Stimulated activated CD4-positive, alpha-beta T cell treated with anti-CD3 and anti-CD28 coated beads, TNF-alpha, amount 100 ng/mL, for 4 hours (primary cell): ENCODE measurements at places on chromosomes 16 and 17.

DNA sequence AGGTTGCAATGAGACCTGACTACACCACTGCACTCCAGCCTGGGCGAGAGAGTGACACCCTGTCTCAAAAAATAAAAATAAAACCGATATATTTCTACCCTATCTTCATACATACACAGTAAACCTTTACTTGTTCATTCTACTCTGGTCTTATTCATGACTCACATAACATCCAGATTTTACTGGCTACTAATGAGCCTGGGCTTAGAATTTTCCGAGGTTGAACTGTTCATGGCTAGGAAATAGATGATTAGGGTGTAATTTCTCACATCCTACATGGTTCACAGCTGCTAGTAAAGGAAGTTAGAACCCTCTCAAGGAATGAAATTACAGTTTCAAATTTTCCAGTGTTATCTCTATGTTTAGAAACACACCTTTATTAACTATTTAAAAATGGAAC, 14.7 kb downstream of the GSPT1 start:
- no peak for DNase-seq

DNA sequence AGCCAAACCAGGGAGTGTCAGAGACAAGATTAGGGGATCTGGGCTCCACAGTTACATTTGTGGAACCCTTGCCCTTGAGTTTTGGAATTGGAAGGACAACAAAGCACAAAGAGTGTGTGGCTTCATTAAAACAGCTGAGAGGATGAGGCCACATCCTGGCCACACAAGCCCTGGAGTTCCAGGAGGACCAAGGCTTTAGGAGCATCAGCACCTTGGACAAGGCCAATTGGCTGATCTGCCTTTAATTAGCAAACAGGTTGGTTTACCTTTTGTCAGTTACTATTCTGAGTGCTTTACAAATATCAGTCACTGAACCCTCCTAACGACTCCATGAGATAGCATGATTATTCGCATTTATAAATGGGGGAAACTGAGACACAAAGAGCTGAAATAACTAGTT, 54.7 kb downstream of the SLC6A2 start:
- no peak for DNase-seq

- no peak for DNase-seq
These were observed 28.1 kb downstream of the NGFR start for GRCh38 chr17:49523196-49523595.

DNA sequence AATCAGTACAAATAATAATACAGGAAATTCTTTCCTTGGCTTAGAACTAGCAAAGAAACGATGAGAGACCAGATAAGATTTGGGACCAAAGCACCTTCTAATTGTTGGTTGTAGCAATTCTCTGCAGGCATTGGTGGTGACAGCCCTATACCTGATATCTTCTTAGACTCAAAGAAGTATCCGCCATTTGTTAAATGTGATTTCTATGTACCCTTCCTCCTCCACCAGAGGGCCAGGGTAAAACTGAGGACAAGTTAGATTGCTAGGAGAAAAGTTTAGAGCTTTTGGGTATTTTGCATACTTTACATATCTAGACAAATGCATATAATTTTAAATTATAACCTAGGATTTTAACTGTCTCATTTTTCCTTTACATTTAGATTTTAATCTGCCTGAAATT, 304.3 kb downstream of the HS3ST4 start:
- DNase-seq, result no peak

- DNase-seq, result no peak
These were observed 9.9 kb upstream of the TSPOAP1 start for GRCh38 chr17:58338454-58338840.

GRCh38 chr16:51562891-51563290, 411.8 kb upstream of the SALL1 start:
- DNase-seq, result no peak

- no peak for DNase-seq
These were observed 7.0 kb downstream of the YPEL2 start for GRCh38 chr17:59338498-59338897.

DNA sequence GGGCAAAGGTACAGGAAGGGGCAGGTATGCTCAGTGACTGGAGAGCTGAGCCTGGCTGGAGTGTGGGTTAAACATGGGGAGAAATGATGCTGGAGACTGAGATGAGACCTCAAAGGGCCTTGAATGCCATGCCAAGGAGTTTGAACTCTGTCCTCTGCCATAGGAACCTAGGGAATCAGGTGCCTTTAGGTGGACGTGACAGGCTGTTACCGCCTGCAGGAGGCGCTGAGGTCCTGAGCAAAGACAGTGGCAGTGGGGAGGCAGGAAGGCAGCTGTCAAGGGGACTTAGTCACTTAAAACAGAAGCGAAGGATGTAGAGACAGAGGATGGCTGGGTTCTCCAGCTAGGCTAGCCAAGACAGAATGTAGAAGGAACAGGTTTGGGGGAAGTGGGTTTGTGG, 9.1 kb downstream of the PSMB3 start:
- DNase-seq, result no peak

- DNase-seq, result no peak
These were observed 97.0 kb downstream of the MRTFB start for GRCh38 chr16:14168146-14168545.

- no peak for DNase-seq
These were observed 9.2 kb upstream of the ASGR2 start for GRCh38 chr17:7123844-7124243.

- no peak for DNase-seq
These were observed 198.8 kb upstream of the CACNG5 start for GRCh38 chr17:66636111-66636510.

GRCh38 chr17:21419299-21420239, 43.4 kb downstream of the KCNJ12 start:
- no peak for DNase-seq

DNA sequence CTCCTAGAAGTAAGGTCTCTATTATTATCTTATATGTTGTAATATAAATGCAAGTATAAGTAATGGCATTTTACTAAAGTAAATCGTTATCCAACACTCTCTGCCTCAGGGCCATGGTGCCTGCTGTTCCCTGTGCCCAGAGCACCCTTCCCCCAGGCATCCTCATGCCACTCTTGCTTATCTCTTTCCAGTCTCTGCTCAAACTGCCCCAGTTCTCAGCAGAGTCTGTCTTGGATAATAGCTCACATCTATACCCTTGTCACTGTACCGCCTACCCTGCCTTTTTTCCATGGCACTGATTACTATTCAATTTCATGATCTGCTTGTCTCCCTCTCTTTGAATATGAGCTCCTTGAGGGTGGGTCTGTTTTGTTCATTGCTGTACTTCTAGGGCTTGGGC, 31.7 kb downstream of the CDH1 start:
- no peak for DNase-seq

DNA sequence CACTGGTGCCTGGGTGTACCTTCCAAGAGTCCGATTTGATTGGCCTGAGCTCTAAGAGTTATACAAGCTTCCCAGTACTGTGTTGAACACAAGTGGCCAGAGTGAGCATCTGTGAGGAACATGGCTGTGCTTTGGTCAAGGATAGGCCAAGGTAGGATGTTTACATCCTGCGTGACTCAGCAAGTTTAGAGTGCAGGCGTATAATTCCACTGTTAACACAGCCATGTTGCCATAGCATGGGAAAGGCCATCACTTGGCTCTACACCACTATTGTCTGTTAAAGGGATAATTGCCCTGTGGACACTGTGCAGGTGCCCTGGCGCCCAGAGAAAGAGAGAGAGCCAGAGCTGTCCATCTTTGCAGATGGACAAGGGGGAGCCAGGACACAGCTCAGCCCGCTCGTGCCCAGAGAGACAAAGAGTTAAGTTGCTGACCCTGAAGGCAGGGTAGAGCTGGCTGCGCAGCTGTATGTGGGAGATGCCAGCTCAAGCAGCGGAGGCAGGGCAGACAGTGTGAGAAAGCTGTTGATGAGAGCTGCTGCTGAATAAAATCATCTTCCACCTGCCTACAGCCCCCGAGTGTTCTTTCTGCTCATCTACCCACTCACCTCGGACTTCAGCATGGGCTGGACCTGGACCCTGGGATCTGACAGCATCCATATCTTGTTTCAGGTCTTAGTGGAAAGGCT, 11.7 kb downstream of the CFAP52 start:
- DNase-seq, result no peak

GRCh38 chr17:44581868-44582267, 24.6 kb downstream of the FZD2 start:
- DNase-seq, result no peak

GRCh38 chr16:88640498-88641247, 2.3 kb downstream of the IL17C start:
- DNase-seq, result no peak

DNA sequence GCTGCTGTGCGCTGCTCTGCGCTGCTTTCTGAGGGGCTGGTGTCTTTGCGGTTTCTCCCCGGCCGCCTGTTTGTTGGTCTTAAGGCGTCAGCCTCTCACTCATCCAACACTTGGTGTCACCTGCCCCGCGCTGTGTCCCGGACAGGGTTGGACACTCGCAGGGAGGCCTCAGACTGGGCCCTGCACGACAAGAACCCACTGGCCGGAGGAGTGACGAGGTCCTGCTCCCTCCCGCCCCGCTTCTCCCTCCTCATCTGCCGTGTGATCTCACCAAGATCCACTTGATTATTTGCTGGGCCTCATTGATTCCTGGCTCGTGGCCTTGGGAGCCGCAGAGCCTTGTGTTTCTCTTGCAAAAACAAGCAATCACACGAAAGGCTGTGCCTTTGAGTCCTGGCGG, 56.6 kb downstream of the PRMT7 start:
- DNase-seq, result no peak

DNA sequence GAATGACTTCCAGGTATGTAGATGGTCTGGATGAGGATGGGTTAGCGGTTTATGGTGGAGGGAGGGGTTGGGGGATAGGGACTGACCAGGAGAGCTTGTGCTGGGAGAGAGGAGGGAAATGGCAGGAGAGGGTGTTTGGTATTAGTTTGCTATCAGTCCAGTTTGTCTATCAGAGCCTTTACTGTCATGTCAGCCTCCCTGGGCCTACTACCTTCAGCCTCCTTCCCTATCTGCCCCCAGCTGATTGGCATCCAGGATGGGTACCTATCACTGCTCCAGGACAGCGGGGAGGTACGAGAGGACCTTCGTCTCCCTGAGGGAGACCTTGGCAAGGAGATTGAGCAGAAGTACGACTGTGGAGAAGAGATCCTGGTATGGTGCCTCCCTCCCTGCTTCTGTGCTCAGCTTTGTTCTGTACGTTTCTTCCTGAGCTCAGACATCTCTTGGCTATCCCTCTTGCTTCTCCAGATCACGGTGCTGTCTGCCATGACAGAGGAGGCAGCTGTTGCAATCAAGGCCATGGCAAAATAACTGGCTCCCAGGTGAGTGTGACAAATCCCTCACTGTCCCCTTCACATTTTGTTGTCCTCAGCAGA, 3.8 kb downstream of the EIF5A start:
- no peak for DNase-seq

DNA sequence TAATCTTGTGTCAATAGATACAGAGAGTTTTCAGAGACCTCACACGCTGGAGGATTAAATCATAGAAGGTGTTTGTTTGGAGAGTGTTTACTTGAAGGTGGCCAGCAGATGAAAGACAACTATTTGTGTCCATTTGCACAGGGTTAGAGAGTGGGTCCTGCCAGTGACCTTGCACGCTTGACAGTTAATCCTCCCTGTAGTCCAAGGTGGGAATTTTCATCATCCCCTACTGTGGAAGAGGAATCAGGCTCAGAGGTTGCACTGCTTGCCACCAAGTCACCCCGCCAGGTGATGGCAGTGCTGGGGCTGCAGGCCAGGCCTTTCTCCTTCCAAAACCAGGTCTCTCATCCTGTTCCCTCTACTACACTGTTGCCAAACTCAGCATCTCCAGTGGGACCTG, 12.3 kb downstream of the CDH1 start:
- DNase-seq, result no peak

GRCh38 chr16:50609471-50609870, 61.3 kb downstream of the NKD1 start:
- DNase-seq, result no peak

GRCh38 chr16:12098429-12099310, 122.1 kb downstream of the SNX29 start:
- no peak for DNase-seq

DNA sequence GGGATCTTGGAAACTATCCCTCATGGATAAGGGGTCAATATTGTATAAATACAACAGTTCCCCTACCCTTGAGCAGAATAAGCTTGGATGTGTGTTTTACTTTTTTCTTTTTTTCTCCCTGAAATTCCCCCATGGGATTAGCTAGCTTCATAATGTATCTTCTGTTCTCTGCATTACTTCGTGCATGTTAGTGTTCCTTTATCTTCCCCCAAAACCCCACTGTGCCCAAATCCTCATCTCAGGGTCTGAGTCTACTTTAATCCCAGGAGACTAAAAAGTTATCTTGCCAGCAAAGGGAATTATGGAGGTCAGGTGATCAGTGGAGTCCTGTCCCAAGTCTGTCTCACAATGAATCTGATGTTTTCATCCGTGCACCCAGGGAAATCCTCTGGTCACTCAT, 217.5 kb upstream of the CNTNAP4 start:
- no peak for DNase-seq

DNA sequence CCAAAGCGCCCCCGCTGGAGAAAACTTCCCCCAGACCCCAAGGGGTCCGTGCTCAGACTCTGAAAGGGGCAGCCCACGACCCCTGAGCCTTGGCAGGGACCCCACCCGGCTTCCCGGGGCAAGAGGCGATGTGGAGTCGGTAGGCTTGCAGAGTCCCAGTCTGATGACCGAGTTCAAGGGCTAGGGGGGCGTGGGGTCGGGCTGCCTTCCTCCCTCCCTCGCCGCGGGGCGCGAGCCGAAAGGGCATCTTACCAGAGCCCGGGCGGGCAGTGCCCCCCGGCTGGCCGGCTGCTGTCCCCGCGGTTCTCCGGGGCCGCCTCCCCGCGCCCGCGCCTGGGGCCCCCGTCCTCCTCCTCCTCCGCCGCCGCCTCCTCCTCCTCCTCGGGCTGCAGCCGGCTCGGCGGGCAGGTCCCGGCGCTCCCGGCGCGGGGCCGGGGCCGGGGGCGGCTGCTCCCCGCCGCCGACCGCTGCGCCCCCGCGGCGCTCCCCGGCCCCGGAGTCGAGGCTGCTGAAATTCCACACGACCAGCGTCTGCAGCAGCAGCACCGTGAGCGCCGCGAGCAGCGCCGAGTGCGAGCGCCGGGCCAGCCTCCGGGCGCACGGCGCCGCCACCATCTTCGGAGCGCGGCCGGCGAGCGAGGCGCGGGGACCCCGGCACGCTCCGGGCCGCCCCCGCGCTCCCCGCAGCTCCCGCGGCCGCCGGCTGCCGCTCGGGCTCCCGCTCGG, 415 bp downstream of the XYLT1 start:
- no peak for DNase-seq

DNA sequence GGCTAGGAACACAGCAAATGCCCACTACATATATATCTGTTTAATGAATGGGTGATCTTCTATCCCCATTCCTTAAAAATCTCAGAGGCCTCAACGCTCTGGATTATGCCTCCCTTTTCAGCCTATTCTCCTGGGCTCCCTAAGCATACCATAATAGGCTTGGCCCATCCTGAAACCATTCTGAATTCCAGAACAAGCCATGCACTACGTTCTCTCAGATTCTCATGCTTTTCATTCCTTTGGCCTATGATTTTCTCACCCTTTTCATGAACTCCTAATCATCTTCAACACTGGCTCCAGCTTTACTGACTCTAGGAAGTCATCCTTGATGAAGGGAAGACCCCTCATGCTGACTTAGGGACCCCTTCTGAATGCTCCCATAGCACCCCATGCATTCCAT, 71.1 kb downstream of the RPGRIP1L start:
- no peak for DNase-seq

- no peak for DNase-seq
These were observed 112.2 kb downstream of the ZNF18 start for GRCh38 chr17:11885051-11885450.
